ENCODE measurements at places on chromosomes 3 and 15.

GRCh38 chr15:88321271-88321670 is 64.7 kb upstream of the NTRK3 start:
- no peak for DNase-seq

GRCh38 chr3:46987319-46987742 is 7.9 kb downstream of the NBEAL2 start:
- no peak for DNase-seq

DNA sequence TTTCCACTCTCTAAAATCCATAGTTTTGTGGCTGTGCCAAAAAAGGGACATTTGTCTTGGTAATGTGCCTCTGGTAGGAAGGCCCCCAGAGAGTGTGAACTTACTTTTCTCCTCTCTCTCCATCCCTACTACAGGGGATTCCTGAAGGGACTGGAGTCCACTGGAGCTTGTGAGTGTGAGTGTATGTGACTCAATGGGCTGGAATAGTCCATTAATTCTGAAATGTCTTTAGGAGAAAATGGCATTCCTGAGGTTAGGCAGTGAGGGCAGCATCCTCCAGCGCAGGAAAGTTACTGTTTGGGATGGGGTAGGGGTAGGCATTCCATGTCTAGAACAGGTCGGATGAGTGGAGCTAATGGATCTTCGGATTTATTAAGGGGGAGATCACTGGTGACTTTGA is 59.8 kb upstream of the CACNA2D3 start:
- no peak for DNase-seq

GRCh38 chr3:162337630-162338029 is 841.0 kb downstream of the OTOL1 start:
- DNase-seq, result no peak

- DNase-seq, result no peak
These were observed 26.8 kb upstream of the CSTA start for GRCh38 chr3:122298239-122298638.
